ENCODE measurements at places on chromosomes 1 and 21. TPM values are rescaled to one million over a fixed set of nuclear protein-coding genes. Genes with fewer than 3 reads are reported as not detected.

The LCE2A gene
- total RNA-seq, result not detected

The B3GALNT2 gene
- total RNA-seq, result 22.2 TPM

The CTTNBP2NL gene
- total RNA-seq, result 7.9 TPM

The BARHL2 gene
- total RNA-seq, result not detected

The FGR gene
- not detected for total RNA-seq

The ANGPTL7 gene
- total RNA-seq, result not detected

The SLC35F3 gene
- total RNA-seq, result 3.3 TPM

The HPDL gene
- 4.4 TPM for total RNA-seq

The CCSAP gene
- 7.8 TPM for total RNA-seq

The RXFP4 gene
- not detected for total RNA-seq

The C21orf91 gene
- 3.3 TPM for total RNA-seq

The TEX50 gene
- total RNA-seq, result not detected

The ERO1B gene
- 4.1 TPM for total RNA-seq

The AMPD1 gene
- not detected for total RNA-seq

The ANXA9 gene
- total RNA-seq, result 1.0 TPM

The OPRD1 gene
- 0.06 TPM for total RNA-seq

The RGS13 gene
- not detected for total RNA-seq

The NPHP4 gene
- total RNA-seq, result 5.3 TPM

The SERPINC1 gene
- not detected for total RNA-seq

The IPO13 gene
- total RNA-seq, result 13.8 TPM

The VHLL gene
- total RNA-seq, result not detected

The SMCP gene
- not detected for total RNA-seq

The ADAMTS5 gene
- total RNA-seq, result not detected

The S100A16 gene
- total RNA-seq, result 483 TPM

The GJB3 gene
- total RNA-seq, result 8.1 TPM

The MASP2 gene
- total RNA-seq, result 0.07 TPM

The COP1 gene
- 31.8 TPM for total RNA-seq

The TPTE gene
- total RNA-seq, result not detected

The AGT gene
- 0.14 TPM for total RNA-seq

The DDX20 gene
- total RNA-seq, result 9.5 TPM

The TSPEAR gene
- total RNA-seq, result not detected

The SYT11 gene
- total RNA-seq, result 1.7 TPM

The CLIC6 gene
- total RNA-seq, result 0.08 TPM

The PGM1 gene
- 36.1 TPM for total RNA-seq

The TCHHL1 gene
- not detected for total RNA-seq

The SYDE2 gene
- total RNA-seq, result 1.0 TPM

The GBP6 gene
- not detected for total RNA-seq

The MRAP gene
- not detected for total RNA-seq

The FCRL5 gene
- not detected for total RNA-seq

The ALX3 gene
- not detected for total RNA-seq

The LCE6A gene
- total RNA-seq, result not detected

The MAB21L3 gene
- total RNA-seq, result not detected

The TCP10L gene
- total RNA-seq, result 0.40 TPM

The CELA2A gene
- total RNA-seq, result not detected

The RAB7B gene
- total RNA-seq, result 1.8 TPM
